ENCODE measurements at places on chromosomes 2 and 18.

- no peak for DNase-seq
Observed at GRCh38 chr2:165891345-165891744, 62.2 kb downstream of the TTC21B start.

DNA sequence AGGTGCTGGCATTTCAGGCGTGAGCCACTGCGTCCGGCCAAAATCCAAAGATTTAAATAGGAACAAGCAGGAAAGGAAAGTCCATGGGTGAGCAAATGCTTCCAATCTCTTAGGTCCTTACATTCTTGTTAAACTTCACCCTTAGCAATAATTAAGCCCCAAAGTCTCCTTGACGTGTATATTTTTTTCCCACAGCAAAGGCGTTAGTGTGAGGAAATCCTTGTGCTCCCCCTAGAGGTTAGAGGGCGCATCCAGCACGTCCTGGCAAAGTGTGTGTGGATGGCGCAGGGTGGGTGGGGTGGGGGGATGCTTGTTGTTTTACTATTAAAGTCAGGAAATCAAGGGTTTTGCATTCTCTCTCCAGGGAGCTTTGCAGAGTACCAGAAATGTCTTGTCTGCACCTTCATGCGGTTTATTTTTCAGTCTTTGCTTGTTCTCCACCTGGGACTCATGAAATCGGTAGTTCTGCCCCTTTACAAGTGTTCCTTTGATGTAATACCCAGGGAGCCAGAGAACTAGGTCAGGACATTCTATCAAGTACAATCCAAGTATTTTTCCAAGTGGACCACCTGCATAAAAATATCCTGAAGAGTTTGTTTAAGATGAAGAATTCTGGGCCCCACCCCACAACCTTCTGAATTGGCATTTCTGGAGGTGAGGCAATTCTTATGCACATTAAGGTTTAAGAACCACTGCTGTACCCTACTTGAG lies 22.2 kb upstream of the ITSN2 start:
- peak; percentile 70 for DNase-seq

DNA sequence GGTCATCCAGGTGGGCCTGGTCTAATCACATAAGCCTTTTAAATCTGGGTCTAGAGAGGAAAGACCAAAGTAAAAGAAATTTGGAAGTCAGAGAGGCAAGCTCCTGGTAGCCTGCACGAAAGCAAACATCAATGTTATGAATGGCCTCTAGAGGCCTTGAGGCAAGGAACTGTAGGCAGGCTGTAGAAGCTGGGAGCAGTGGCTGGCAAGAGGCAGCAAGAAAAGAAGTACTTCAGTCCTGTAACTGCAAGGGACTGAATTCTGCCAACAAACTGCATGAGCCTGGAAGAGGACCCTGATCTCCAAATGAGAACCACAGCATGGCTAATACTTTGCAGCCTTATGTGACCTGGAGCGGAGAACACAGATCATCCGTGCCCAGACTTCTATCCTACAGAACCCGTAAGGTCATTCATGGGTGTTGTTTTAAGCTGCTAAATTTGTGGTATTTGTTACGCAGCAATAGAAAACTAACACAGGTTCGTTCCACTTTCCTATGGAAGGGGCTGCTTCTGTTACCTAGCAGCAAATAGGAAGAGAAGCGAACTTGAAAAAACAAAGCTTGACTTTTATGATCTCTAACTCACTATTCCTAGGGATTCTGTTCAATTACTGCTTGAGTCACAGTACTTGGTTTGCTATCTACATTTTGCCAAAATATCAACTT lies 1.2 kb downstream of the IMMT start:
- DNase-seq = no peak

GRCh38 chr2:37211212-37211611 lies 14.9 kb downstream of the CEBPZOS start:
- DNase-seq = no peak

GRCh38 chr2:20612925-20613916 lies 37.7 kb downstream of the HS1BP3 start:
- DNase-seq = no peak

DNA sequence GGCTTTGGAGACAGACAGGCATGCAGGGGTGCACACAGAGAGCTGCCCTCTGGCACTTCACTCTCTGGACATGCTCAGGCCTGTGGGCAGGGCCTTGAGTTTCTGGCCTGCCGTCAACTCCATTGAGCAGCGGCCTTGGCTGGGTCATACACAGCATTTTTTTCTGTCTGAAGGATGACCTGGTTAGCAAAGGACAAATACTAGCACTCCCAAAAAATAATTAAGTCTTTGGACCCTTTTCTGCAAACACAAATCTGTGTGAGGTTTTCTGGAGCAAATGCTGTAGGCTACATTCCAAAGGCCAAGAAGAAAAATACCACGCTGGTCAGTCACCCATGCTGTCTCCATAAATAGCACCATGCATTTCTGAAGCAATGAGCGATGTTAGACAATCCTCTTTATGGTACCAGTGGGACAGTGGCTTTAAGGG lies 124.7 kb upstream of the CTAGE1 start:
- no peak for DNase-seq

DNA sequence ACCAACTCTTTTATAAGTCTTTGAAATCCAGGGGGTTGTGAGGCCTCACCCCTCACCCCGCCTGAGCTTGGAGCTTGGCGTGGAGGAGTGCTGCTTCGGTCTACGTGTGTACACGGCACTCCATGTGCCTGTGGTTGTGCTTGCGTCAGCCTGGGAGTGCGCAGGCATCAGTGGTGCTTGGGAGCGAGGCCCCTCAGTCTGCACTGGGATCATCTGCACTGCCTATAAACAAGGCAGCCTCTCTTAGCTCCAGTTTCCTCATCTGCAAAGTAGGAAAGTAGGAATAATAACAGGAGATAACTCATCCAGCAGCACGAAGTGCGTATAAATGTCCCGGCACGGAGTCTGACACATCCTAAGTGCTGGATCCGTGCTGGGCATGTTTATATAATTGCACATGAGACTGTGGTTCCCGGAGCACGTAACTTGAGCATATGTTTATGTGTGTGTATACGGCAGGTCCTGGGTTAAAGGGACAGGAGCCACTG lies 1.2 kb downstream of the GYPC start:
- DNase-seq = peak; percentile 69

DNA sequence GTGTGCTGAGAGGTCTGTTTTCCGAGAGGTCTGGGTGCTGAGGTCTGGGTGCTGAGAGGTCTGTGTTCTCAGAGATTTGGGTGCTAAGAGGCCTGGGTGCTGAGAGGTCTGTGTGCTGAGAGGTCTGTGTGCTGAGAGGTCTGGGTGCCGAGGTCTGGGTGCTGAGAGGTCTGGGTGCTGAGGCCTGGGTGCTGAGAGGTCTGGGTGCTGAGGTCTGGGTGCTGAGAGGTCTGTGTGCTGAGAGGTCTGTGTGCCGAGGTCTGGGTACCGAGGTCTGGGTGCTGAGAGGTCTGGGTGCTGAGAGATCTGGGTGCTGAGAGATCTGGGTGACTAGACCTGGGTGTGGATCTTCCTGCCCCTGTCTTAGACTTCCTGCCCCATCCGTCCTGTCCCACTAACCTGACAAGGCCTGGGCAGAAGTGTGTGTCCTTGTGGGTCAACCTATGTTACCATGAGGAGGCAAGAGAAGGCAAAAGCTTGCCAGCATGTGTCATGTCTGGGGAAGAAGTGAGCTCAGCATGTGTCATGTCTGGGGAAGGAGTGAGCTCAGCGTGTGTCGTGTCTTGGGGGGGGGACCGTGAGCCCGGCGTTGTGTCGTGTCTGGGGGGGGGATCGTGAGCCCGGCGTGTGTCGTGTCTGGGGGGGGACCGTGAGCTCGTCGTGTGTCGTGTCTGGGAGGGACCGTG lies 69.3 kb downstream of the KCNG2 start:
- DNase-seq = no peak

- DNase-seq = no peak
Observed at GRCh38 chr18:54191352-54191751, 33.1 kb downstream of the MBD2 start.

DNA sequence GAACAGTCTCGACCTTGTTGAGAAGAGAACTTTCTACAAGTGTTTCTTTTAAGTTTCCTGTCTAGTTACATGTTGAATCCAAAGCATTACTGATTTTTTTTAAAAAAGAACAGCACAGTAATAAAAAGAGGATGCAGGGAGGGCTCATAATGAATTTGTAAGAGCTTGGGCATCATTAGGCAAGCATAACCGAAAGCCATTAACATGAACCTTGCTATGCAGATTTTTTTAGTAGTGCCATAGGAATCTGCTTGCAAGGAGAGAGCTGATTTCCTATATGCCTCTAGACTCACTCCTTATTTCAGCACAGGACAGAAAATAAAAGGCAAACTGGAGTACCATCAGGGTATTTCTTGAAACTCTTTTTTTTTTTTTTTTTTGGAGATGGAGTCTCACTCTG lies 5.2 kb downstream of the LRRC30 start:
- no peak for DNase-seq

DNA sequence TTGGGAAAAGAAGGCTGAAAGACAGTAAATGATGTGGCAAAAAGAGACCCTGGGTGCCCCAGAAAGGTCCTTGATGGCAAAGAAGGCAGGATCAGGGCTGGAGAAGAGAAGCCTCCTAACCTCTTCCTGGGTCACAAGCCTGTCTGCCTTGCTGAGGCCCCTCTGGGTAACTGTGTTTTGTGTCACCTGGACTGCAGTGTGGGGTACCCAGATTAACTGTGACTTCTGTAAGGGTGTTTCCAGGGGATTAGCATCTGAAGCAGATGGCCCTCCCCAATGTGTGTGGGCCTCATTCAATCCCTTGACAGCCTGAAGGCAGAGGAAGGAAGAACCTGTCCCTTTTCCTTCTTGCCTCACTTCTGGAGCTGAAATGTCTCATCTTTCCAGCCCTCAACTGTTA lies 35.6 kb upstream of the APCDD1 start:
- no peak for DNase-seq

DNA sequence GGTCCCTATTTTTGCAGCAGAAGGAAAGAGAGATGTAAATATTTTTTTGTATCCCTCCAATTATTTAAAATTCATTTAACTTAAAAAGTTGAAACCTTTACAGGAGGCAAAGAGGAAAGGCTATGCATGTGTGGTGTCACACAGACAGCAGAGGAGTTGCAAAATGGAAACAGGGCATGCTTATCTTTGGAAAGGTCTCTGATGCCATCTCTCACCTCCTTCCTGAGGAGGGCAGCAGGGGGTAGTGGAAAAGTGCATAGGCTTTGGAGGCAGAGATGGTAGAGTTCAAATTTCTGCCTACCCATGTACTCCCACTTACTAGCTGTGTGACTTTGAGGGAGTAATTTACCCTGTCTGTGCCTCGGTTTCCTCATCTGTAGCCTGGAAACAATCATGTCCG lies 99.6 kb upstream of the MCFD2 start:
- DNase-seq = no peak

GRCh38 chr2:18284331-18284730 lies 276.1 kb downstream of the RDH14 start:
- no peak for DNase-seq

DNA sequence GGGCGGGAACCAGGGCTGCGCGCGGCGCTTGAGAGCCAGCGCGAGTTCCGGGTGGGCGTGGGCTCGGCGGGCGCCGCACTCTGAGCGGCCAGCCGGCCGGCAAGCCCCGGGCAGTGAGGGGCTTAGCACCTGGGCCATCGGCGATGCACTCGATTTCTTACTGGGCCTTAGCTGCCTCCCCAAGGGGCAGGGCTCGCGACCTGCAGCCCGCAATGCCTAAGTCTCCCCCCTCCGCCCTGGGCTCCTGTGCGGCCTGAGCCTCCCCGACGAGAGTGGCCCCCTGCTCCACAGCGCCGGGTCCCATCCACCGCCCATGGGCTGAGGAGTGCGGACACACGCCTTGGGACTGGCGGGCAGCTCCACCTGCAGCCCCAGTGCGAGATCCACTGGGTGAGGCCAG lies 36.5 kb upstream of the MAP2 start:
- DNase-seq = no peak

- no peak for DNase-seq
Observed at GRCh38 chr2:100588071-100588786, 25.4 kb downstream of the PDCL3 start.

DNA sequence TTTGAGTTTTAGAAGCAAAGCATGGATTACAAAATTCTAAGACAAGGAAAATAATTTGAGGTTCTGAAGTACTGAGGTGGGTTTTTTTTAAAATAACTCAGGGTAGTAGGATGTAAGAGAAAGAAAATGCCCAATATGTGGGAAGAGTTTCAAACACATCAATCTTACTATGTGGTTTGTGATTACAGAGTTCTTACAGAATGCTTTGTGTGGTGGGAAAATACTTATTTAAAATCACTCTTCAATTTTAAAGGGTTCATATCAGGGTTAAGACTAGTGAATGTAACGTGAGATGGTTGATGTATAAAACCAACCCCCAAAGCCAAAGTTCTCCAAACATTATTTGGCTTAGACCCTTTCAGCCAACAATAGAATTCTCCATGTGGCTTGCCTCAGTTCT lies 173.5 kb downstream of the UBE2E3 start:
- no peak for DNase-seq

DNA sequence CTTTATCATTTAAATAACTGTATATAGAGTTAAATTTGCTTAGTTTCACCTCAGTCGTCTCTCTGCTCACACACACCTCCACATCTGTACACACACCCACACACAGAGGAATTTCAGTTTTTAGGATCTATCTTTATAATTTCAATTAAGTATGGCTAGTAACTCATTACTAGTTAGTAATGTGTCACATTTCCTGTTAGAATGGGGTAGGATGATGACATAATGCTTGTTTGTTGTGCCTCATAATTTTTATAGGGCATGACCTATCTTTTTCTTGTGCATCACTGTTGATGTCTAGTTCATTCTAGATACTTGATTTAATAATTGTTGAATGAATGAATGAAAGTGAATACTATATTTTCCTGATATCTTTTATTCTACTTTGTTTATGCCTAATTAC lies 108.6 kb downstream of the AGPS start:
- DNase-seq = no peak

DNA sequence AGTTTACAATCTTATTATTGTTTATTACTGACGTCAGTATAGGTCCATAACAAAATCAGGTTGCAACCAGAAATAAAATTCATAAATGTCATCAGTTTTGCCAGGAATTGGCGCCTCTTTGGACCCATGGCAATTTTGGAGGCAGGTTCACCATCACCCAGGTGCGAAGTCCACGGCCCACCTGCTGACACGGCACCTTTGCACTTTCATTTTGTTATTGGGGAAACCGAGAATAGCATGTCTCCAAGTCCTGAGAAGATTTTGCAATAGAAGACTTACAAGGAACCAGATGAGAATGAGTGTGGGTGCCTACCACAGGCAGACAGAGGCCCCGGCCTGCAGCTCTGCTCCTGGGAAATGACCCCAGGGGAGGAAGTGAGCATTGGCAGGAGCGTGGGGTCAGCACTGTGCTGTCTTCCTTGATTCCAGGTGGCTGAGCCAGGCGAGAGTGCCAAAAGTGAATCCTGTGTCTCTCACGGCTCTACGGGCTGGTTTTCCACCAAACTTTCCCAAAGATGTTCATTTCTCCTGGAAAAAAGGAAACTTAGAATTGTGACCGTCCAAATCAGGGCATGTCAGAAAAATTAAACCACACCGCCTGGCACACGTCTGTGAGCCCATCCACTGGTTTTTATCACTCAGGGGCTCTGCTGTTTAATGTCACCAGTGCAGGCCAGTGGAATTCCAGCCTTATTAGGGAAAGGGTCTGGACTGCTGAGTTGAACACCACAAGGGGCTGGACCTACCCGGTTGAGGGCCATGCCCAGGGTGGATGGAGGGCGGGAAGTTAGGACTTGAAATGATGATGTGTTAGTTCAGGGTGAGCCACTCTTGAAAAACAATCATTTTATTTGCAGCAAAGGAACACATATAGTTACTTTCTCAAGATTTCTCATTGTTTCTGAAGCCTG lies 96.5 kb downstream of the PTGR3 start:
- no peak for DNase-seq

- no peak for DNase-seq
Observed at GRCh38 chr2:28633204-28633603, 118.4 kb upstream of the PPP1CB start.
